ENCODE measurements at places on chromosomes 3 and 15. TPM values are rescaled to one million over a fixed set of nuclear protein-coding genes. Genes with fewer than 3 reads are reported as not detected.

The P3H2 gene
- total RNA-seq: 40.7 TPM

The LOXL1 gene
- total RNA-seq: 0.74 TPM

The CX3CR1 gene
- 0.04 TPM for total RNA-seq

The MASP1 gene
- total RNA-seq: 0.02 TPM

The CTSH gene
- total RNA-seq: 45.9 TPM

The RETNLB gene
- not detected for total RNA-seq
